ENCODE measurements at places on chromosomes 12 and 14. TPM values are rescaled to one million over a fixed set of nuclear protein-coding genes. Genes with fewer than 3 reads are reported as not detected.

Gene BICDL1
- 0.38 TPM for total RNA-seq

Gene AHNAK2
- total RNA-seq, result 33.0 TPM

Gene IL22
- total RNA-seq, result not detected

Gene VWF
- total RNA-seq, result 4.4 TPM

Gene AQP6
- total RNA-seq, result under 0.01 TPM

Gene HOXC12
- total RNA-seq, result not detected

Gene KCNC2
- not detected for total RNA-seq

Gene SERPINA9
- total RNA-seq, result 0.28 TPM

Gene TMCC3
- 1.1 TPM for total RNA-seq

Gene MED6
- total RNA-seq, result 37.8 TPM

Gene MYF5
- total RNA-seq, result not detected

Gene CLECL1
- total RNA-seq, result not detected

Gene REP15
- total RNA-seq, result 2.9 TPM

Gene EPYC
- not detected for total RNA-seq

Gene SDS
- total RNA-seq, result not detected

Gene FOXA1
- not detected for total RNA-seq

Gene HSPB8
- 35.1 TPM for total RNA-seq

Gene MORN3
- total RNA-seq, result 0.56 TPM

Gene GPD1
- under 0.01 TPM for total RNA-seq

Gene WNT1
- total RNA-seq, result not detected

Gene CLEC2A
- total RNA-seq, result not detected

Gene CARMIL3
- total RNA-seq, result not detected

Gene ACSM4
- total RNA-seq, result not detected

Gene EXOC3L4
- total RNA-seq, result under 0.01 TPM

Gene OTUB2
- total RNA-seq, result 2.0 TPM

Gene USP5
- 123 TPM for total RNA-seq

Gene RNASE1
- total RNA-seq, result 0.96 TPM

Gene BRF1
- 35.9 TPM for total RNA-seq

Gene TAS2R30
- total RNA-seq, result 4.2 TPM

Gene SLC25A21
- total RNA-seq, result under 0.01 TPM

Gene GNB3
- total RNA-seq, result 1.4 TPM

Gene EIF2S3B
- 0.85 TPM for total RNA-seq

Gene CD163L1
- 3.3 TPM for total RNA-seq

Gene NGB
- not detected for total RNA-seq

Gene C12orf56
- total RNA-seq, result 0.19 TPM

Gene NUDT14
- 8.2 TPM for total RNA-seq

Gene ETFRF1
- total RNA-seq, result 13.2 TPM

Gene TMTC1
- 18.8 TPM for total RNA-seq
